ENCODE measurements at places on chromosomes 13 and 19.

DNA sequence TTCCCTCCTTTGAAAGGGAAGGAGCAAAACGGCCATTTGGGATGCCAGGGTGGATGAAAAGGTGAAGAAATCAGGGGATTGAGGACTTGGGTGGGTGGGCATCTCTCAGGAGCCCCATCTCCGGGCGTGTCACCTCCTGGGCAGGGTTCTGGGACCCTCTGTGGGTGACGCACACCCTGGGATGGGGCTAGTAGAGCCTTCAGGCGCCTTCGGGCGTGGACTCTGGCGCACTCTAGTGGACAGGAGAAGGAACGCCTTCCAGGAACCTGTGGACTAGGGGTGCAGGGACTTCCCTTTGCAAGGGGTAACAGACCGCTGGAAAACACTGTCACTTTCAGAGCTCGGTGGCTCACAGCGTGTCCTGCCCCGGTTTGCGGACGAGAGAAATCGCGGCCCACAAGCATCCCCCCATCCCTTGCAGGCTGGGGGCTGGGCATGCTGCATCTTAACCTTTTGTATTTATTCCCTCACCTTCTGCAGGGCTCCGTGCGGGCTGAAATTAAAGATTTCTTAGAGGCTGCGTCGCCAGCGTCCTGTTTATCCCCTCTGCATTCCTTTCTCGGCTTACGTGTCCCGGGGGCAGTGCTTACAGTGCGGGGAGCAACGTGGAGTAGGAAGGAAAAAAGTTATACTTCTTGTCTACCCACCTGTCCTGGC, 15.2 kb upstream of the S1PR4 start:
- peak; percentile 24 for DNase-seq

DNA sequence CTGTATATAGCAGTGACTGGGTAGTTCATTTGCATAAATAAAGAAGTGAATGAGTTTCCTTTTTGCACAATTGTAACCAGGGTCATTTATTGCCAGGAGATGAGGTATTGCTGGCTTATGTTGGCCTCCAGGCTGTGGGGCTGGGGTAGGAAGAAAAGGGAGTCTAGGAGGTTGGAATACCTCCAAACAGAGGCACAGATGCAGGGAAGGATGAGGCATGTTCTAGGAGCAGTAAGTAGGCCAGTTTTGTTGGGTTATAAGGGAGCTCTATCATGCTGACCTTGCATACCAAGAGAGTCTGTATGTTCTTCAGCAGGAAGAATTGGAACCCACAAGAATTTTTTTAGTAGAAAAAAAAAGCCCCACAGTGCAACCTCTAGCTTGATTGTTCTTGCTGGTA, 17.2 kb upstream of the CYSLTR2 start:
- no peak for DNase-seq

DNA sequence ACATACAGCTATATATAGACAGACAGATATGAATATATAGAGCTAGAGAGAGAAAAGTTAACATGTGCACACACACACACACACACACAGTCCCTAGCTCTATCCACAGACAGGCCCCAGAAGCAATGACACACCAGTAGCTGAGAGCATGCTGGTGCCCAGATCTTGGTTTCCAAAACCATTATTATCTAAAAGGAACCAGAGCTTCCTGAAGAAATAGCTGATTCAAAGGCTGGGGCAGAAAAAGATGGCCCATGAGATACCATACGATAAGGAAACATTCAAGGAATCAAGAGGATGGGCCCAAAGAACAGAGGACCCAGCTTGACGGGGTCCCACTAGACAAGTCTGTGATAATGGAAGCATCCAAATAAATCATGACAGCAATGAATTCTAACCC, 53.4 kb downstream of the ABCC4 start:
- no peak for DNase-seq

DNA sequence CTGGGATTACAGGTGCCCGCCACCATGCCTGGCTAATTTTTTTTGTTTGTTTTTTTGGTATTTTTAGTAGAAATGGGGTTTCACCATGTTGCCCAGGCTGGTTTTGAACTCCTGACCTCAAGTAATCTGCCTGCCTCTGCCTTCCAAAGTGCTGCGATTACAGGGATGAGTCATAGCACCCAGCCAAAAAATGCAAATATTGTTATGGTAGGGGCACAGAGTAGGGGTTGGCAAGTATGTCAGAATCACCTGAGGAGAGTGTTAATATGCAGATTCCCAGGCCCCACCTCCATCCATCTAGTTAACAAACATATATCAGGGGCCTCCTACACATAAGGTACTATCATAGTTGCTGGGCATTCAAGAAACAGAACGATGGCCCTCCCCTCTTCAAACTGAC, 44.7 kb downstream of the VAV1 start:
- no peak for DNase-seq

DNA sequence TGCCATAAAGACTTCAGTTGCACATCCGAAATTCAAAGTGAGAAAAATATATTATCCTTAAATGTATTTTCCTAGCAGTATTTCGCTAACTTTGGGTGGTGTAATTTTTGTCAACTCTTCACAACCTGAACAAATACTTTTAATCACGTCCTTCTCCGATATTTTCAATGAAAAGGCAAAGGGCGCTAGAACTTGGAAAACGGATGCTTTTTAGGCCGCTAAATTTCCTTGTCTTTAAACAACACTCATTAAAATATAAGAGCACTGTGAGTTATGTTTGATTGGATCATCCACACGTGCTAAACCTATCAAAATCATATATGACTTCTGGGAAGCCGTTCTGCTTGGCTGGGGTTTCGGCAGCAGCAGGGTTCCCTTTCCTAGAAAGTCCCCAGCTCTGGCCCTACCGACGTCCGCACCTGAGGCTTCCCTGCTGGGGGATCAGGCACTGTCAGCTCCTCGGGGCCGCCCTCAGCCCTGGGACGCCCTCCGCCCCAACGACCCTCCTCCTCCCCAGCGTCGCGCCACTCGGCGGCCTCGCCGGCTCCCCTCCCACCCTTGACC, 462 bp upstream of the MPHOSPH8 start:
- no peak for DNase-seq

GRCh38 chr13:21673789-21674489, 3.1 kb downstream of the FGF9 start:
- no peak for DNase-seq

DNA sequence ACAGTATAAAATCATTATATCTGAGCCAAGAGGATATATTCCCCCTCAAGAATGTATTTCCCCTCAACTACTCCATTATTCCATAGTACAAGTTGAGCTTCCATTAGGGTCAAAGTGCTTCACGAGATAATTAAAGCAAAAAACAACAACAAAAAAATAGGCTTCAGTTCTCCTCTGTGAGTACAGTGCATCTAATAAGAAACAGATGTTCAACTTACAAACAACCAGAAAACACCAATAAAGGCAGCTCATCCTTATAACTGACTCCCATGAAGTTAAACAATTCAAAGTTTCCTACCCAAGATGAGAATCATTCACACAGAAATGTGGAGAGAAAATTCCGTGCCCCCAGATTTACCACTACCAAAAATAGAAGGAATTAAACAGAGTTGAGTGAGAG, 854.4 kb downstream of the PCDH9 start:
- DNase-seq, result no peak

DNA sequence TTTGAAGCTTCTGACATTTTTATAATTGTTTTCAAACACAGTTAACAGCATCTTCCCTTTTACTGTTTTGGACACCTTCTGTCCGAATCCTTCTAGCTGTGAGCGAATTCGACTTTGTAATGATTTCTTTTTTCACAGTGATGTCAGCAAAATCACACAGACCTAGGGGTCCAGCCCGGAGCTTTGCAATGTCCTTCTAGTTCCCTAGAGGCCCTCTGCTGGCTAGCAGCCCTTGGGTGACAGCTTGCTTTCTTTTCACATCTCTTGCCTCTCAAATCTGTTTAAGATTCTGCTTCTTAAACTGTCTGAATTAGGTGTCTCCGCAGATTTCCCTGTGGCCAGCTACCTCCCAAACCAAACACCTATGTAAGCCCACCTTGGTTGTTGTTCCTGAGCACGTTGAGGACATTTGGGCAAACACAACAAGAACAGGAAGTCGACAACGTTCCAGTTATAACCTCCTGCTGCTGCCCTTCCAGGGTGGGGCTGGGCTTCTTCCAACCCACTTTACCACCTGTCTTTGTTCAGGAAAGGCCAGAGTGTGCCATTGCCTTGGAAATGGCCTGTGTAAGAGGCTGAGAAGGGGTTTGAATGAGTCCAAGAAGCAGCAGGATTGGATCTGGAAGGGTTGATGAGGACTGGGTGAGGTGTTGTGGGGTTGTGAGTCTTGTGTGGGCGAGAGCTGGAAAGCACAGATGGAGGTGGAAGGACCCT, 123.1 kb downstream of the ATP8A2 start:
- DNase-seq, result no peak

DNA sequence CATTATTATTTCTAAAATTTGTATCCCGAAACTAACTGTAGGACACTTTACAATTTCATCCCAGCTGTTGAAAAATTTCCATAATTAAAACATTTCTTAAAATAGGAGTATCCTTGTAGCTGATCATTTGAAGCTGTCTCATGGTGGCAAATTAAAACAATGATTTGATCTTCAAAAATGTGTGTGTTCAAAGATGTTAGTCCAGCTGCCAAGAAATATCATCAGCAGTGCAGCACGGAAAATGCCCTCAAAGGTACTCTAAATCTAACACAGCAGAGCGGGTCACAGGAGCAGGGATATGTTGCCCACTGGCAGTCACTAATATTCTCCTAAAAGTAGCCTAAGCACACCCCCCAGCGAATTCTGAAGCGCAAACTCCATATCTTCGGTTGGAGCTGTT, 31.0 kb downstream of the KLF12 start:
- no peak for DNase-seq

- DNase-seq, result no peak
Observed at GRCh38 chr19:9868983-9869617, 34.0 kb downstream of the PIN1 start.

- no peak for DNase-seq
Observed at GRCh38 chr13:73035660-73036059, 23.1 kb upstream of the KLF5 start.

DNA sequence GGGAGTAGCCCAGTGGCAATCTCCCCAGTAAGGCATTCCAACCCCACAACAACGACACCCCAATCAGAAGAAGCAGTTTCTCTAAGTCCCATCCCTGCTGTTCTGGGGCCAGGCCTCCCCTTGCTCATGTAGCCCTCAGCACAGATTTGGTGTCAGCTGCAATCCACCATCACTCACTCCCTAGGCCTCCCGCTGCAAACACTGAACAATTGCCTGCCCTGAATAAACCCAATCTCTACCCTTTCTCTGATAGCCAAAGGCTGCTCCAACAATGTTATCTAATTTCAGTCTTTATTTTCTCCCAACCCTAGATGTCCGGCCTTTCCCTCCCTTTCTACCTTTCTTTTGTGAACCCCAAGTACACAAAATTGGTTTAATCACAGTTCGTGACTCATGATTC, 5.6 kb upstream of the SOX21 start:
- no peak for DNase-seq

DNA sequence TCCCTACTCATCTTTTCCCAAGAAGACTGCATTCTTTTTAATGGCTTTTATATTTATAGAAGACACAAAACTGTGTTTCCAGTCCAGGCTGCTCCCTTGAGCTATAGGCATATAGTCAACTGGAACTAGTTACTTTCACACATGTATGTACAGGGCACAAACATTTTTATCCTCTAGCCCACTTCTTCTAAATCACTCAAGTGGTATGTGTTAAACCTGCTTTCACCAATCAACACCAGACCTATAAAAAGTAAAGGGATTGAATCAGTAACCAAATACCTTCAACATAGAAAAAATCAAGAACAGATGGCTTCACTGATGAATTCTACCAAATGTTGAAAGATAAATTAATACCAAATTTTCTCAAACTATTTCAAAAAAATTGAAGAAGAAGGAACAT, 584.2 kb upstream of the SLITRK1 start:
- DNase-seq, result no peak

DNA sequence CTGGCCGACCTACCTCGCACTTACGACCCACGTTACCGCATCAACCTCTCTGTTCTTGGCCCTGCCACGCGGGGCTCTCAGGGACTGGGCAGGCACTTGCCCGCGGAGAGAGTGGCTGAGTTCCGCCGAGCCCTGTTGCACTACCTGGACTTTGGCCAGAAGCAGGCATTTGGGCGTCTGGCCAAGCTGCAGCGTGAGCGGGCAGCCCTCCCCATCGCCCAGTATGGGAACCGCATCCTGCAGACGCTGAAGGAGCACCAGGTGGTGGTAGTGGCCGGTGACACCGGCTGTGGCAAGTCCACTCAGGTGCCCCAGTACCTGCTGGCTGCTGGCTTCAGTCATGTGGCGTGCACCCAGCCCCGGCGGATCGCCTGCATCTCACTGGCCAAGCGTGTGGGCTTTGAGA, 4.2 kb downstream of the DHX34 start:
- DNase-seq, result no peak

DNA sequence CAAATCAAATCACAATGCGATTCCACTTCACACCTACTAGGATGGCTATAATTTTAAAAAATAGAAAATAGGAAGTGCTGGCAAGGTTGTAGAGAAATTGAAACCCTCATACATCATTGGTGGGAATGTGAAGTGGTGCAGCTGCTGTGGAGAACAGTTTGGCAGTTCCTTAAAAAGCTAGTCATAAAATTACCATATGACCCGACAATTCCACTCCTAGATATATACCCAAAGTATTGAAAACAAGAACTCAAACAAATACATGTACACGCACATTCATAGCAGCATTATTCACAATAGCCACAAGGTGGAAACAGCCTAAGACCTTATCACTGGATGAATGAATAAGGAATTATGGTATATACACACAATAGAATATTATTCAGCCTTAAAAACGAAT, 12.0 kb downstream of the HMGB1 start:
- no peak for DNase-seq

GRCh38 chr13:77431449-77431848, 104.1 kb upstream of the SCEL start:
- no peak for DNase-seq

GRCh38 chr13:102558029-102558428, 38.8 kb upstream of the TPP2 start:
- no peak for DNase-seq
